Fibroblast of skin of right biceps (primary cell): ENCODE measurements at places on chromosomes 6 and 20.

DNA sequence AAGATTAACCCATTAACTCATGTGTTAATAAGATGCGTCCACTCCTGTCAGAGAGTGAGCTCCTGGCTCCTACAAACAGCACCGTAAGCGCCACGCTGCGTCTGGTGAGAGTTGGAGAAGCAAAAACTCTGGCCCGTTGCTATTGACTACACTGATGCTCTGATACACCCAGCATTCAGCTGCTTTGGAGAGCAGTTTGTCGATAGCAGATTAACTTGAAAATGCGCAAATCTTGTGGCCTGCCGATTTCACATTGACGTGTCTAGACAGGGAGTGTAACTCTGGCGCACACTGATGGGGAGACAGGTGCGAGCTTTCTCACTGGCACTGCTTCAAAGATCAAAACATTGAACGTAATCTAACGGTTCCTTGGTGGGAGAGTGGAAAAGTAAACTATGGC lies 151.7 kb upstream of the RPS6KA2 start:
- DNase-seq = no peak

GRCh38 chr20:20019123-20019522 lies 2.0 kb downstream of the NAA20 start:
- no peak for DNase-seq

GRCh38 chr20:24364482-24364881 lies 104.9 kb upstream of the SYNDIG1 start:
- DNase-seq = no peak

DNA sequence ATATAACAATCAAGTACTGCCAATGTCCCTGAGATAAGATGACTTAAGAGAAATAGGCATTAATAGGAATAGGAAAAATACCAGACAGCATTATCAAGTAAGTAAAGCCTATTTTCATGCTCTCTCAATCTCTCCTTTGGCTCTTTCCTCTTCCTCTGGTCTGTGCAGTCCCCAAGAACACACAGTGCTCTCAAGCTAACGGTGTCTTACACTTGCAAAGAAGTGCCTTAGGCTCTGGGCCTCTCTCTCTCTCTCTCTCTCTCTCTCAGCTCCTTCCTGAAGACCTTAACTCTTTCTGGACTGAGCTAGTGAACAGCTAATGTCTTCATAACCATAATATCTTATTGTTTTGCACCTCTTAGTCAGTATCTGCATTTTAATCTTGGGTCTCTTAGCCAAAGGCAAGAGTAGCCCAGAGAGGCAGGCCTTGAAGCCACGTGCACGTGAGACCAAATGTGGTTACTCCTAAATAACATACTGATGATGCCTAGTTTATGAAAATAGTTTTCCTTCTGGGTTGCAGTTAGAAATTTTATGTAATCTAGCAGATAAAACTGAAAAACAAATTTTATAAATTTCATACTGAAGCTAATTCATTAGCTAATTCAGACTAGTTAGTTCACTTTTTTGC lies 70.8 kb downstream of the TPD52L1 start:
- DNase-seq = peak; percentile 32

DNA sequence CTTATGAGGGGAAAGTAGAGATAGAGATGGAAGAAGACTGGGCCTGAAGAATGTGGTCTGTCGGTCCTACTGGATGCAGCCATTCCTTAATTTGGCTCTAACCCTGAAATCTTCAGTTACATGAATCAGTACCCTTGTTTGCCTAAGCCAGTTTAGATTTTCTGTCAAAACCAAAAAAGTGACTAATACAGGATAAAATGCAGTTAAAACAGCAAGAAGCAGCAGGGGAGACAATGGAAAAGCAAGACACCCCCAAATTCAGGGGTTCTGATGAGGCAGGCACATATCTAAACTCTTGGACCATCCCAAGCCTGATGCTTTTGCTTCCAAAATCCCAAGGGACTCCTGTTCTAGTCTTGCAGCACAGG lies 17.4 kb upstream of the UBE2V1 start:
- no peak for DNase-seq

DNA sequence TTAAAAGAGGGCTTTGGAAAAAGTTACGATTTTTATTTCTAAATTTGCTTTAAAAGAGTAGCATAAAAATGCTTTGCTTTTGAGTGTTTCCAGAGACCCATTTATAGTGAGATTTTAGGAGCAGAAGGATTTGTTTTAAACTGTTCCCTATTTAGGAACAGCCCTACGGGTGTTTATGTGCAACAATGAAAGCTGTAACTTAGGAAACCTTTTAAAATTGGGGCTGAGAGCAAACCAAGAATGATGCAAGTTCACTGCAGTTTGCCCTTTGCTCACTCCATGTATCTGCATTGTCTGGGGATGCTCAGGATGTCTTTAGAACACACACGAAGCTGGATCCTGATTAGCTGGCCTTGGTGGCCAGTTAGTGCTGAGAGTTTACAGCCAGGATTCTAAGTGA lies 40.9 kb downstream of the GHRH start:
- DNase-seq = no peak

GRCh38 chr6:40568062-40568708 lies 19.0 kb downstream of the LRFN2 start:
- no peak for DNase-seq

GRCh38 chr20:36490191-36490590 lies 51.1 kb upstream of the MYL9 start:
- DNase-seq = peak; percentile 39

- DNase-seq = no peak
Measured at GRCh38 chr6:112181130-112181529, 73.2 kb downstream of the LAMA4 start.

DNA sequence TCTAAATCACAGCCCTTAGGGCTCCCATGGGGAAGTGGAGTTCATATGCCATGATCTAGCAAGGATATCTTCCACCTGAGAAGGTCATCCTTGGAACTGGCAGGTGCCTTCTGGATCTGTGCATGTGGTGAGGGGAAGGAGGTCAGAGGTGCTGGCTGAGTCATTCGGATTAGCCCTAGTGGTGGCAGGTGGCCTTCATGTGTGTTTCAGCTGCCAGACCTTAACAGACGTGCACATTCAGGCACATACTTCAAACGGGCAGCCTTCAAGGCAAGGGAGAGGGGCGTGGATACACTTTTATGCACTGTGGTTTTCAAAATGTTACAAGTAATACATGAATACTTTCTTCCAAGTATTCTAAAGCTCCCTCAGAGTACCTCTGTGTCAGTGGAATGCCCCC lies 51.2 kb downstream of the BMP6 start:
- no peak for DNase-seq

DNA sequence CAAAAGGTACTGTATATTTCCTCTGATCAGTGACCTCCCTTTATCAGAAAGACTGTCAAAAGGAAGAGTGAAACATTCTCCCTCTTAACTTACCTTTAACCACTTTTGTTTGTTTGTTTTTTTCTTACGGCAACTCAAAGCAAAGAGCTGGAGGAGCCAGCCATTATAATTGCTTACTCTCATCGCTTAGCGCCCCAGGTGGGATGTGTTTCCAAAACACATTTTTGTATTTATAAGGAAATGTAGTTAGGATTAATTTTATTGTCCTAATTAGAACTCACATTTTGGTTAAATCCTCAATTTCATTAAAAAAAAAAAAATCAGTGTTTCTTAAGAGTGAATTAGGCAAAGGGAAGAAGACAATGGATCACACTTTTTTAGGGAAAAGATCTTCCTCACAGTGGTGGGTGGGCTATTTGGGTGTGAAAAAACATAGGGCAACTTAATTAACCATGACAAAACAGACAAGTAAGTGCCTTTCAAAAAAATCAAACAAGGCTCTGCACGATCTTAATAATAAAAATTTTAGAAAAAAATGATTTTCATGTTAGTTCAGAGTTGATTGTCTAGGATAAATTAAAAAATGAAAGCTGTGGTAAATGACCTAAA lies 1.2 kb upstream of the PHACTR2 start:
- no peak for DNase-seq

GRCh38 chr6:106746652-106747051 lies 117.3 kb downstream of the QRSL1 start:
- DNase-seq = peak; percentile 75

- no peak for DNase-seq
Measured at GRCh38 chr6:23964865-23965264, 161.2 kb upstream of the NRSN1 start.

- peak; percentile 79 for DNase-seq
Measured at GRCh38 chr6:11854408-11855165, 76.0 kb upstream of the ADTRP start.

GRCh38 chr20:36937402-36937770 lies 14.1 kb downstream of the SAMHD1 start:
- DNase-seq = no peak

DNA sequence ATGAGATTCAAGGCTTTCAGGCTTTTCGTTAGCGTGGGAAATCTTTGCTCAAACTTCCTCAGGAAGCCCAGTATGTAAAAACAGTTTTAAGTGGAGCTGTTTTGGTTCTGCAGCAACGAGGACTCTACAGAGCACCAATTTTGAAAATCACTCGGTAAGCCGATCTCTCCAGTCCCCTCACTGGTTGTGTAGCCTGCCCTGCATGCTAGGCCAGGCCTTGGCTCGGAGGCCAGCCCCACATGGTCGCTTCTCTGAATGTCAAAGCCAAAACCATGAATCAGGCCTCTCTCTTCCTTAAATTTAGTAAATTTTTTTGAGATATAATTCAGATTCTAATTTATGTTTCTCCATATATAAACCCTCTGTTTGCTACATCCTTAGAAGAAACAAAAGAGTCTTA lies 108.0 kb downstream of the CHD6 start:
- no peak for DNase-seq

- DNase-seq = no peak
Measured at GRCh38 chr6:130922922-130923321, 95.7 kb downstream of the SMLR1 start.

GRCh38 chr6:170596426-170596825 lies 12.0 kb upstream of the PDCD2 start:
- DNase-seq = no peak

GRCh38 chr20:61288331-61288784 lies 36.3 kb downstream of the CDH4 start:
- no peak for DNase-seq

DNA sequence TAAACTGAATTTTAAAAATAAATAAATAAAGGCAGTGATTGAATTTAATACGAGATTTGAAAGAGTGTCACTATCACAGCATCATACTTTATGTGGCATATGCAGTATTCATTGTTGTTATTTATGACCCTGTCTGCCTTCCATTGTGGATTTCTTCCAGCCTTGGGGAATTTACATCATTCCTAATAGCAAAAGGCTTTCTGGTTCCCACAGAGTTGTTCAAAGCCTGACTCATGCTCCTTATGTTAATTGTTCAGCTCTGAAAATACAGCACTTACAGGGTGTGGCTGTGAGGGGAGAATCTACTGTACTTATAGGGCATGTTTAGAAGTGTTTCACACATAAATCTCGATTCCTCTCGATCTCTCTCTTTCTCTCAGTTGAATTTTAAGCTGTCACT lies 54.4 kb downstream of the JAG1 start:
- peak; percentile 95 for DNase-seq

GRCh38 chr6:119215885-119216590 lies 133.5 kb downstream of the MAN1A1 start:
- DNase-seq = no peak

DNA sequence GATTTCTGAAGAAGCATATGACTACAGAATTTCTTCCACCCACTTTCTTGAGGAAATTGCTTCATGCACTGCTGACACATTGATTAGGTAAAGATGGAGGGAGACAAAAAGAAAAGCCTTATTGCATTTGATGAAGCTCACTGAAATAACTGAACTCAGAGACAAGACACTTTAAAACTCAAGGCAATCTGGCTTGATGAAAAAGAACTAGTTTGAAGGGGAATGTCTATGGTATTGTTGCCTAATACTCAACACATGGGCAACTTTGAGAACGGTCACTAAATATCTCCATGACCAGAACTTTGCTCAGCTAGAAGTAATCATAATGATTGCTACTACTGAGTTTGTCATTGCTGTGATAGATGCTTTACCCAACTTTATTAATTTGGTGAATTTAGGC lies 38.1 kb downstream of the HTR1B start:
- peak; percentile 4 for DNase-seq

GRCh38 chr6:155493026-155493693 lies 37.5 kb upstream of the NOX3 start:
- DNase-seq = no peak

DNA sequence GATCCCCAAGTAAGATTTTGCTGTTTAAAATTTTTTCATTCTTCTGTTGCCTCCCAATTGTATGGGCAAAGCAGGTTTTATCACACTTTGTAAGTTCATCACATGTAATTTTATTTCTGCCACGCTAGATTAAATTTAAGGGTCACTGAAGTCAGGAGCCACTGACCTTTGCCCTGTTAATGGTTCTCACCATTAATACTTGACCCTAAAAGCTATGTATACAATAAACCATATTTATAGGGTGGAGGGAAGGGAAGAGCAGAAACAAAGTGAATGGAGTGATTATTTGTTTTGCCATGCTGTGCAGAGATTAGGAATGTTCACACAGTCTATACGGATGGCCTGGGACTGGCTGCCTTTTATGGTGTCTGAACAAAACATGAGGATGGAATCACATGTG lies 186.7 kb downstream of the BMP2 start:
- no peak for DNase-seq

- no peak for DNase-seq
Measured at GRCh38 chr6:164114651-164115050, 700.1 kb downstream of the QKI start.

- no peak for DNase-seq
Measured at GRCh38 chr20:32847964-32848363, 10.8 kb upstream of the EFCAB8 start.

GRCh38 chr6:132907231-132907630 lies 92.9 kb downstream of the RPS12 start:
- peak; percentile 60 for DNase-seq
